ENCODE measurements at places on chromosomes 3 and 15. TPM values are rescaled to one million over a fixed set of nuclear protein-coding genes. Genes with fewer than 3 reads are reported as not detected.

XCR1 gene
- polyA plus RNA-seq = not detected

CLDN1 gene
- polyA plus RNA-seq = not detected

TRH gene
- not detected for polyA plus RNA-seq

PPP1R14D gene
- 0.56 TPM for polyA plus RNA-seq

LINGO1 gene
- not detected for polyA plus RNA-seq

LRRC34 gene
- 0.60 TPM for polyA plus RNA-seq

CYP8B1 gene
- polyA plus RNA-seq = not detected

ACAN gene
- polyA plus RNA-seq = not detected

NME9 gene
- 0.29 TPM for polyA plus RNA-seq

CDCP1 gene
- polyA plus RNA-seq = not detected

RARB gene
- 0.21 TPM for polyA plus RNA-seq

TPRG1 gene
- polyA plus RNA-seq = not detected

PTH1R gene
- not detected for polyA plus RNA-seq

PRSS50 gene
- not detected for polyA plus RNA-seq

CERS3 gene
- not detected for polyA plus RNA-seq

Measured in IgD-negative memory B cell (primary cell).